ENCODE measurements at places on chromosomes 5 and 9.

DNA sequence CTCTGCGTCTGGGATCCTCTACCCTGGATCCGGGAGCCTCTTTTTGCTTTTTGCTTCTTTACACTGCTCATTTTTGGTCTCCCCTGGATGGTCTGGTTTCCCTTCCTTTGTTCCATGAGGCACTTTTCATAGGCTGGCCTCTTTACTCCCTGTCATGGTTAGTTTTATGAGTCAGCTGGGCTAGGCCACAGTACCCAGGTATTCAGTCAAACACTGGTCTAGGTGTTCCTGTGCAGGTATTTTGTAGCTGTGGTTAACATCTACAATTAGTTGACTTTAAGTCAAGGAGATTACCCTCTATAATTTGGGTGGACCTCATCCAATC is 17.5 kb downstream of the ANKRD33B start:
- no peak for DNase-seq

- no peak for DNase-seq
Measured at GRCh38 chr5:115888027-115888426, 46.3 kb downstream of the AP3S1 start.

DNA sequence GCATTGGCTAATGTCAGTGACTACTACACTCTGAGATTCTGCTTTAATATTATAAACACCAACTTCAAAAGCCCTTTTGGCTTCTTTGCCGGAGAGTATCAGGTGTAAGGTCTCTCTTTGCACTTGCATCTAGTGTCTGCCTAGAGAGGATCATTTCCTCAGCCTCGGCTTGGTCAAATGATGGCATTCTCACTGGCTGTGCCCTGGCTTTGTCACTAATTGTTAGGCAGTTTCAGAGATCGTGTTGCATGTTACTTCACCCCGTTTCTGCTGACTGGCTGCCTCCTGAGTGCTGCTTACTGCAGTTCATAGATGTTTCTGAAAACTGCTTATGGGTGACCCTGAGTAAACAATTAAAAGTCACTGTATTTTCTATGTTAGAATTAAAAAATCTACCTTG is 48.8 kb downstream of the SLC1A3 start:
- DNase-seq, result no peak

DNA sequence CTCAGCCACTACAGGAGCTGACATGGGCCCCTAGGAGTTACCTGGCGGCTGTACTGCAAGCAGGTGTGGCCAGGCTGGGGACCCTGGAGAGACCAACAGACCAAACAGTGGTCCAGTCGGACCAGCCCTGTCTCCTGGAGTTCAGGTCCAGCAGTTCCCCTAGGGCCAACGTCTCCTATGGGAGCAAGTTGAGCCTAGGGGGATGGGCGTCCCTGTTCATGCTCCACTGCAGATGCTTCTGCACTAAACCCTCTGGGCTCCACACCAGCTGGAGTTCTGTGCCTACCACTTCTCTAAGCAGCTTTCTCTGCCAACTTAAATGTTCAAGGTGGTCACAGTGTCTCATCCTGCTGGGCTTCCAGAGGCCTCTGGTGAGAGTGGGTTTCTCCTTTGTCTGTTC is 20.6 kb upstream of the OMD start:
- no peak for DNase-seq

DNA sequence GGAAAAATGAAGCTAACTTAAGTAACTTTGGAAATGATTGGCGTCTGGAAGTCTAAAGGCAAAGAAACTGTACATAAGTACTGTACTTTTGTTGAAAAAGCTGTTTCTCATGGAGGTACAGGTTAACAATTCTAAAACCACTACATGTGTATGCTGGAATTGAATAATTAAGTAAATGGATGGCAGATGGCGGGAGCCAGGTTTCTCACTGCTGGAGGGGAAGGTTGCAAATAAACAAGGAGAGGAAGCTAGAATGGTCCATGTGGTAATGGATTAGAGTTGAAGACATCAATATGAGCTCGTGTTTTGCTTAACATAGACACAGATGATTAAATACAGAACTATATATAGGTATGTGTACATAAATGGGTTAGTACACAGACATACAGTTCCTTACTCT is 43.2 kb upstream of the ASTN2 start:
- no peak for DNase-seq

- DNase-seq, result no peak
Measured at GRCh38 chr5:4158750-4159447, 563.3 kb downstream of the IRX1 start.

DNA sequence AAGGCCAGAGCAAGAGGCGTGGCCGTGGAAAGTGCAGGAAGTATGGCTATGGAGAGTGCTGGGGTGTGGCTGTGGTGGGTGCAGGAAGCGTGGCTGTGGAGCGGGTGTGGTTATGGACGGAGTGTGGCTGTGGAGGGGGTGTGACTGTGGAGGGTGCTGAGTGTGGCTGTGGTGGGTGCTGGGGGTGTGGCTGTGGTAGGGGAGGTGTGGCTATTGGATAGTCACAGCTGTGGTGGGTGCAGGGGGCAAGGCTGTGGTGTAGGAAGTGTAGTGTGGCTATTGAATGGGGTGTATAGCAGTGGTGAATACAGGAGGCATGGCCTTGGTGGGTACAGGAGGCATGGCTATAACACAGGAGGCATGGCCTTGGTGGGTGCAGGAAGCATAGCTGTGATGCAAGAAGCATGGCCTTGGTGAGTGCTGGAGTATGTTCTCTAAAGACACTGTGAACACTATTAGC is 40.8 kb upstream of the SPATA31C2 start:
- DNase-seq, result no peak

- DNase-seq, result no peak
Measured at GRCh38 chr5:35044649-35045048, 3.1 kb downstream of the AGXT2 start.

DNA sequence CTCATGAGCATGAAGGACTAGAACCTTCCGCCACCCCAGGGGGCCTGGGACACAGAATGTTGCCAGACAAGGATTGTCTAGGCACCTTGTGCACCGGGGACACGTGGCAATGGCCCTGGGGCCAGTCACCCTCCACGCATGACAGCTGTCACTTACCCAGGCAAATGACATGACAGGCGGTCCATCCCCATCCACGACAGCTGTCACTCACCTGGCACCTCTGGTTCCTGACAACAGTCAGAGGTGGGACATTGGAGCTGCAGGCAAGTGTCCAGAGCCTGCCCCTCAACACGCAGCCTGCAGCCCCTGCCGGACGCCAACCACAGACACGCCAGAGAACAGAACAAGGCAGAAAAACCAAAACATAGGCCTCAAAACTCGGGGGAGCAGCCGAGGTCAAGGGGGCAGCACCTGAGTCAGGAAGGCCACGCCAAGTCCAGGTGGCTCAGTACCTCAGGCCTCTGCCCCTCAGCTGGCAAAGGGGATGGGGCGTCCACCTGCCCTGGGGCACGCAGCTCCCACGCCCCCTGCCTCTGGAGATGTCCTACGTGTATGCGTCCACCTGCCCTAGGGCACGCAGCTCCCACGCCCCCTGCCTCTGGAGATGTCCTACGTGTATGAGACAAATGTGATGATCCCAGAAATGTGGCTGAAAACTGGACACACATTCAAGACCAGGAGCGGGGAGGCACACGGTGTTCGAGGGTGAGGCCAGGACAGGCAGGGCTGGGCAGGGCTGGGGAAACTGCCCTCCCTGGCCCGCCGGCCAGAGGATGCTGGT is 14.5 kb downstream of the VAV2 start:
- DNase-seq, result no peak

- no peak for DNase-seq
Measured at GRCh38 chr5:180135967-180136629, 64.5 kb upstream of the RNF130 start.

DNA sequence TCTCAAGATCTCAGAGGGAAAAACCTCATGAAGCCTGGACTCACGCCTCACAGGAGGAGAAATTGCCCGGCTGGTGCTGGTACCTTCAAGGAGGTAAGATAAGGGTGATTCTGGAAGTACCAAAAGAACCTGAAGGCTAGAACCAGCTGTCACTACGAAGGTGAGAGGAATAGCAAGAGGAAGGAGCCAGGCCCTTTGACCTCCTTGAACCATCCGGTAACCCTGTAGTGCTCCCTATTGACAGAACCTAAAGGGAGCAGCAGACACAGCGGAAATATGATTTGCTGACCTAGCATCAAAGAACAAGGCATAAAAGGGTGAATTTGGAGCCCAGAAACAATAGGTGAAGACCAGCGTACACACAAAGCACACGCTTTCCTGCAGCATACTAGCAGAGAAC is 92.2 kb downstream of the DOCK8 start:
- DNase-seq, result no peak

GRCh38 chr9:33430942-33431341 is 16.5 kb downstream of the AQP3 start:
- no peak for DNase-seq

DNA sequence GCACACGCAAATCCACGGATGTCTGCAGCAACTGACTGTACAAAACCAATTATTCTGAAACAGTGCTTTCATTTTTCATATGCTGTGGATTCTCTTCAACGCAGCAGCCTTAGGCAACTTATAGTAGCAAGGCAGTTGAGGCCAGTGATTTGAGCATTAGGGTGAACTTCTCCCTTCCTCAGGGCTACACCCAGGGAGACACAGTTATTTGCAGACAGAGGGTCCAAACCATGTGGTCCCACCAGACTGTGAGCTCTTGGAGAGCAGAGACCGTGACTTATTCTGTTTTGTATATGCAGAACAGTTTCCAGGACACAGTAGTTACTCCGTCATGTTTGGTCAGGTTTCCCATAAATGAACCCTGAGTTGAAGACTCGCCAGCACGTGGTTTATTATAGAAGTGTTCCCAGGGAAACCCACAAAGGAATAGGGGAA is 19.0 kb upstream of the WHRN start:
- no peak for DNase-seq

DNA sequence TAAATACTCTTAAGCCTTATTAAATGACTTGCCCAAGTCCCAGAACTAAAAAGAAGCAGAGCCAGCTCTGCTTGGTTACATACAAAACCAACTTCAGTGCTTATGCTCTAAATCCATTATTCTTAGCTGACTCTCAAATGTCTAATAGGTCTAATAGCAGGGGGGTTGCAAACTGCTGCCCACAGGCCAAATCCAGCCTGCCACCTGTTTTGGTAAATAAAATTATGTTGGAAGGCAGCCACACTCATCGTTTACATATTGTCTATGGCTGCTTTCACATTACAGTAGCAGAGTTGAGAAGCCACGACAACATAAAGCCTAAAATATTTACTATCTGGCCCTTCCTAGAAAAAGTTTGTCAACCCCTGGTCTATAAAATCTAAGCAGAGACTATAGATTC is 69.0 kb downstream of the KLHL3 start:
- peak; percentile 26 for DNase-seq

DNA sequence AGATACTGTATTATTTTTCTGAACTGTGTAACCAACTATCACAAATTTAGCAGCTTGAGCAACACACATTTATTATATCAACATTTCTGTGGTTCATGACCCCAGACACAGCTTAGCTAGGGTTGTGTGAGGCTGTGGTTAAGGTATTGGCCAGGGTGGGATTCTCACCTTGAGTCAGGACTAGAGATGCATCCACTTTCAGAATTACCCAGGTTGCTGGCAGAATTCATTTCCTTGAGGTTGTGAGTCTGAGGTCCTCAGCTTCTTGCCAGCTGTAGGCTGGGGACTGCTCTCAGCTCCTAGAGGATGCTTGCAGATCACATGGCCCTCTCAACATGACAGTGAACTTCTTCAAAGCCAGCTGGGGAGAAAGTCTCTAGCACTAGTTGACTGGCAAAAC is 122.5 kb upstream of the RASGRF2 start:
- no peak for DNase-seq

DNA sequence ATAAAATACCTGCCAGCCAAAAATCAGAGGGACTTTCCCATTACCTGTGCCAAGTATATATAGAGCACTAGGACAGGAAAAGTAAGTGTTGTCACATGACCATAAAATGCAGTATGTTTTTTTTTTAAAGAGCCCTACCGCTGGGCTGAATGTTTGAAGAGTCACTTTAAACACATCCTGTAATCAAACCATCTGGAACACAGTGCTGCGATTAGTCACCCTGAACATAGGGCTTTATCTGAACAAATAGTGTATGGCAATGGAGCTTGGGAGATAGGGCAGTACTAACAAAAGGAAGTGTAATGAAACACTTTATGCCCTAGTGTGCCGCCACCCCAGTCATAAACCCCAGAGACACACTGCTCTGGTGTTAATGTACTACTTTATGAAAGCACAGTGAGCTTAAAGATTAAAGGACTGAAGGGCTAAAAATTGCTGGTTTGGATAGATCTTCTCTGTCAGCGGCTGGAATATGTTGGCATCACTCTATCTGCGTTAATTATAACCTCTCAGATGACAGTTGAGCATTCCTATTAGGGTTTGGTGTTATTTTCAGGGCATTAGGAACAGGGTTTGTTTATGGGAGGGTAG is 90.4 kb downstream of the ZNF608 start:
- peak; percentile 82 for DNase-seq

DNA sequence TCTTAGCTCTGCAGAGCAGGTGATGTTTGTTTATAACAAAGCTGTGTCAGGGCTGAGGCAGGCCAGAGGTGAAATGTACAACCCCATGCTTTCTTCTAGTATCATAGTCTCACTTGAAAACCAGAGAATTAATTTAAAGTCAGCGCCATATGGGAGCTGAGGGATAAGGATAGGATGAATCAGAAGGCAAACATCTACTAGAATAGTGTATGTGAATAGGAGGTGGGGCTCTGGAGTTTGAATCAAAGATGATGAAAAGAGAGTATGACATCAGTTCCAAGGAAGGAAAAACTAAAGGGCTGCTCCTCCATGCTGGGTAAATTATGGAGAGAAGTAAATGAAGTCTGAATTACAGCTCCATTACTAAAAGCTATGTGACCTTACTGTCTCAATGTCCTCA is 441.5 kb downstream of the RASEF start:
- no peak for DNase-seq

GRCh38 chr5:126234563-126235195 is 188.5 kb upstream of the GRAMD2B start:
- no peak for DNase-seq

DNA sequence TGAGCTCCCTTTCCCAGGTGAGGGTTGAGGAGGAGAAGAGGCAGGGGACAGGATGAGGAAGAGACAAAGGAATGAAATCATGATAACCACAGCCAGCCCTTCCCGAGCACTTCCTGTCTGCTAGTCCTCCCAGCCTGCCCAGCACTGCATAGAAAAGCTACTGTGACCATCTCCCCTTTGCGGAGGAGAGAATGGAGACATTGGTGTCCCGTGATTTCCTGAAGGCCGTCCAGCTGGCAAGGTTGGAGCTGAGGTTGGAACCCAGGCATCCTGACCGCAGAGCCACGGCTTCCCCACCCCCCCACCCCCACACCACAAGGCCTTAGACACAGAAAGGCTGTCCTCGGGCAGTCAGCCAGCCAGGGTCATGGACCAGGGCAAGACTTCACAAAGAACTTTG is 131.1 kb upstream of the ICE1 start:
- DNase-seq, result no peak

- DNase-seq, result no peak
Measured at GRCh38 chr5:75325242-75325641, 11.8 kb upstream of the HMGCR start.

GRCh38 chr5:154755361-154756008 is at the start of gene LARP1:
Gene LARP1, plus strand, starts transcription at chr5:154755377. Its CDS starts 381 bp downstream, at chr5:154755758.
- no peak for DNase-seq

All from DMS79 treated with DMSO at 0.1 percent for 48 hours (cell line).